Cortex of kidney (tissue), 1 donor: ENCODE measurements at places on chromosomes 3 and 15.

GRCh38 chr3:160927620-160928019, 171.6 kb downstream of the PPM1L start:
- no peak for DNase-seq

DNA sequence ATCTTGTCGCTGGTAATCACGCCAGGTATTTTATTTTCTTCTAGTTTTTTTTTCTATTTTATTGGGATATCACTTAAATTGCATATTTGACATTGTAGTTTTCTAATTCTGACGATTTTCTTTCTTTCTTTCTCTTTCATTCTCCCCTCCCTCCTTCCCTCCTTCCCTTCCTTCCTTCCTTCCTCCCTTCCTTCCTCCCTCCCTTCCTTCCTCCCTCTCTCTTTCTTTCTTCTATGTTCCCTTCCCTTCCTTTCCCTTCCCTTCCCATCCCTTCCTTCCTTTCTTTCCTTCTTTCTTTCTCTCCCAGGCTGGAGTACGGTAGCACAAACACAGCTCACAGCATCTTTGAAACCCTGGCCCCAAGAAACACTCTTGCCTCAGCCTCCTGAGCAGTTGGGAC, 100.6 kb upstream of the BCL6 start:
- no peak for DNase-seq

- no peak for DNase-seq
Observed at GRCh38 chr15:69823223-69823907, 274.4 kb downstream of the TLE3 start.

- DNase-seq: no peak
Observed at GRCh38 chr3:31668242-31668641, 135.5 kb downstream of the STT3B start.

GRCh38 chr15:92462424-92463125, 68.9 kb downstream of the ST8SIA2 start:
- no peak for DNase-seq

DNA sequence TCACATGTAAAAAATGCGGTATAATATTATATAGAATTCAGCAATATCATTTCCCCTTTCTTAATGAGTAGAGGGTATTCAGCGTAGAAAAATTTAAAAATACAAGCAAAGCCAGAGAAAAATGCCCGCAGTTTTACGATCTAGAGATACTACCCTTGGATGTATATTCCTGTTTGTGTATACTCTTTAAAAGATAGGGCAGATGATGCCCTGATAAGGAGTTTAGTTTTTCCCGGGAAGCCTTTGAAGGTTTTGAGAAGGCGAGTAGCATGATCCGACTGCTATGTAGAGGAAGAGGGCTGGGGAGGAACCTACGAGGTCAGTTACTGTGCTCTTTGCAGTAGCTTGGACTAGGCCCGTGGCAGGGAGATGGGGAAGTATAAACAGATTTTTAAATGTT, 1.2 kb downstream of the YEATS2 start:
- DNase-seq: no peak

GRCh38 chr3:67335813-67336212, 318.6 kb downstream of the SUCLG2 start:
- DNase-seq: no peak

DNA sequence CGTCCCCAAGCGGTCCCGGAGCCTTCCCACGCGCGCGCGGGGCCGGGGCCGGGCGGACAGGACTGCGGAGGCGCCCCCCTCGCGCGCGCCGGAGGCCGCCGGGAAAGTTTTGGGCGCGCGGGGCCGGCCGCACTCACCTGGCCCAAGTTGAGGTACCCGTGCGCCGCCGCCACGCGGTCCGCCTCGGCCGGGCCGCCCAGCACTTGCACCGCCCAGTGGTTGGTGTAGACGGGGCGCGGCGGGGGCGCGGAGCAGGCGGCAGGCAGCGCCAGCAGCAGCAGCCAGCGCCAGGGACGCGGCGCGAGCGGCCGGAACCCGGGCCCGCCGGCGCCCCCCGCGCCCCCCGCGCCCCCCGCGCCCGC, 289 bp downstream of the PCSK6 start:
- DNase-seq: no peak

GRCh38 chr3:51519848-51520247, 18.7 kb upstream of the RAD54L2 start:
- no peak for DNase-seq

GRCh38 chr3:101319531-101319930, 844 bp downstream of the IMPG2 start:
- no peak for DNase-seq

DNA sequence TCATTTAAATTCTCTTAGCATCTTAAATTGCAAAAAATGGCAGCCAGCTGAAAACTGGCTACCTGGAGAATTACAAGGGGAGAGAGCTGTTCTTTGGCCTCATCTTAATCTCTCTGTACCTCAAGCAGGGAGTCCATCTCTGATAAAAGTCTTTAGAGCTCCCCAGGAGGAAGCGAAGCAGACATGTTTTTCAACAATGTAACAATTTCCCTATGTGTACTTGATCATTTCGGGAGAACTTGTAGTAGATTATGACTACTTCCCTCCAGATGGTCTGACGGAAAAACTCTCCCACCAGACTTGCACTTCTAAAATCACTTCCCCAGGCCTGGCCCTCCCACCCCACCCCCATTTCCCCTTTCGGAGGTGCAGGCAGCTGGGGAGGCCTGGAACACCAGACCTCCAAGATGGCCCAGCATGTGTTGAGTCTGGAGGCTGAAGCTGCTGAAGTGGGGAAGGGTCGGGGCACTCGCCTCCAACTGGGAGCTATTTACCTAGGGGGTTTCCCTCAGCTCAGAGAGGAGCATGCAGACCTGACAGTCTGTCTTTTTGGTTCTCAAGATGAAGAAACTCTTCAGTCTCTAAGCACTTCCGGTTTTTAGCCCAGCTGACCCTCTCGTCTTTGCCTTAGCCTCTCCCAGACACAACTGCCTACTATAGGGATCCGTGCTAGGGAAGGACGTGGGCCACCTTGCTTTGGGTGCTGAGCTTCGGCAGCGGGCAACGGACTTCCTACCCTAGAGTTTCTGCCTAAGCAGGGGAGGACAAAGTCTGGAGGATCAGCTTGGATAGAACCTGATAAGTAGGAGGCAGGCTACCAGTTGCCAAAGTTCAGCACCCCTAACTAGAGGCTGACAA, 164.0 kb upstream of the TBL1XR1 start:
- DNase-seq: no peak

- no peak for DNase-seq
Observed at GRCh38 chr3:149101641-149102040, 15.3 kb upstream of the HLTF start.

GRCh38 chr15:30979457-30979856, 12.0 kb downstream of the MTMR10 start:
- no peak for DNase-seq

DNA sequence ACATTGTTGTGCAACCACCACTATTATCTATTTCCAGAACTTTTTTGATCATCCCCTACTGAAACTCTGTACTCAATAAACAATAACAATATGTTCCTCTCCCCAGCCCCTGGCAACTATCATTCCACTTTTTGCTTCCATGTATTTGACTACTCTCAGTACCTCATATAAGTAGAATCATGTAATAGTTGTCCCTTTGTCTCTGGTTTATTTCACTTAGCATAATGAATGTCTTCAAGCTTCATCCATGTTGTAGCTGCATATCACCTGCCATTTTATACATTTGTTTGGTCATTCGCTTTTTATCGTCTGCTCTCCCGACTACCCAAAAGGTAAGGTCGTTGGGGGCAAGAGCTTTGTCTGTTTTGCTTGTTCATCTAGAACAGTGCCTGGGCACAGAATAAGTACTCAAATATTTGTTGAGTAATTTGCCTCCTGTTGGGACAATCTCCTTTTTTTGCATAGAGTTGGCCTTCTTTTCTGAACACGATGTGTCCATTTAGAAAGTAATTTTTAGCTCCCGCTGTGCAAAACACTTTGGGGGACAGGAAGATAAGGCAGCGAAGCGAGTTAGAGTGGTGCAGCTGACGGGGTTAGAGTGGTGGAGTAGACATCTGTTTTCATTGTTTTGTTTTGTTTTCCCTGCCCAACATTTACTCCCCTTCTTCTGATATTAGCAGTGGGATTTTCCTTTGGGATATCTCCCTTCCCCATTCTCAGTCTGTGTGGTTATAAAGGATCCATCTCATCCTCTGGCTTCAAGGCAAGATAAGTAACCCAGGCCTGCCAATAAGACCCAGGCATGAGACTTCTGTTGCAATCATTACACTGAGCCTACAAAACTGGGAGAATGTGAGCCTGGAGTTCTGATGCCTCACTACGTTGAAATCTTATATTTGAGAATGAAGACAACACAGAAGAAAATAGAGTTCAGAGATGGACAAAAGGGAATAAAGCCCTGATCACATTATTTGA, 83.4 kb upstream of the RNU6-1 start:
- DNase-seq: no peak

GRCh38 chr15:69755551-69756310, 303.1 kb downstream of the RPLP1 start:
- DNase-seq: no peak

DNA sequence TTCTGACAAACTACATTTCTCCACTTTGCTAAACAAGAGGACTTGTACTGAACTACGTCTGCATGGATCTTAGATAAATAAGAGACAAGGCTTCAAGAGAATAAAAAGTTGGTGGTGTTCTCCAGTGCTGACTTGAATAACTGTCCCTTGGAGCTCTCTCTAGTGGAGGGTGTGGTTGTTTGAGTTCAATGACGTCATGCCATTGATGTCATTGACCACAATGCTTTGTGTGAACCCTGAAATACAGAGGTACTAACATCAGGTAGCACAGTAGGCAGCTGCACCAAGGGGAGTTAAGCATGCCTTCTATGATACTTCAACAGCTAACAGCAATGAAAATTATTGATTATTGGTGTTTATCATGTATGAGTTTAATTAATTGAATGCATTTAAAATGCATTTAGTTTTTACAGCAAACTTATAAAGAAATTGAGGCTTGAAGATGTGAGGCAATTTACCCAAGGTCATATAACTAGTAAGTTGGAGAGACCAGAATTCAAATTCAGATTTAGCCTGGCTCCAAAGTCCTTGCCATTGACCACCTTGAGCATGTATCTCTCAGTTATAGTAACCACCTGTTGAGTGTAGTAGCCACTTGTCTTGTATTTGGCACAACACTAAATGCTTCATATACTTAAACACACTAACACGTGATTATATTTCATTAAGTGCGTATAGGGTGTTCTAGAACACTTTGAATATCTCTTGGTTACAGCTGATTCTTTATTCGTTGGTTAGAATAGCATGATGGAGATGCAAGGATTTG, 126.0 kb upstream of the ANKRD28 start:
- DNase-seq: no peak

GRCh38 chr3:194176274-194176991, 40.5 kb downstream of the HES1 start:
- DNase-seq: no peak

DNA sequence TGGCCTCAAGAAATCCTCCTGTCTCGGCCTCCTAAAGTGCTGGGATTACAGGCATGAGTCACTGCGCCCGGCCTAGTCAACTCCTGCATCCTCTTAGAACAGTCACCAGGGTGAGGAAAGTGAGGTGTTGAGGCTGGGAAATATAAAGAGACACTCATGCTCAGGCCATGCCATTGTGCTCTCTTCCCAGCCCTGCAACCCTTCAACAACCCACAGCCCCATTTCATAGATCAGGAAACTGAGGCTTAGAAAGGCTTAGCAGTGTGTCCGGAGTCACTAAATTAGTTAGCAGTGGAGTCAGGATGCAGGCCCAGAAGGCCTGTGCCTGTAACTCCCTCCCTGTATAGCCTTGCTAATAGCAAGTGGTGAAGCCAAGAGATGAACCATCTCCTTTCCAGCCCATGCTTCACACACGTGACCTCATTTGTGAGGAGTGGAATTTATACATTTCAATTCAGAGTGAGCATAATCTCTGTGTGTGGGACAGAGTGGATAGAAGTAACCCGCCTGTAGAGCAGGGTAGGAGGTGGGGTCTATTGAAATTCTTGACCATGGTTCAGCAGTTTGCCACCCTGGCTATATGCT, 51.7 kb upstream of the USP3 start:
- DNase-seq: no peak

- DNase-seq: no peak
Observed at GRCh38 chr3:128419311-128419710, 47.4 kb downstream of the DNAJB8 start.

DNA sequence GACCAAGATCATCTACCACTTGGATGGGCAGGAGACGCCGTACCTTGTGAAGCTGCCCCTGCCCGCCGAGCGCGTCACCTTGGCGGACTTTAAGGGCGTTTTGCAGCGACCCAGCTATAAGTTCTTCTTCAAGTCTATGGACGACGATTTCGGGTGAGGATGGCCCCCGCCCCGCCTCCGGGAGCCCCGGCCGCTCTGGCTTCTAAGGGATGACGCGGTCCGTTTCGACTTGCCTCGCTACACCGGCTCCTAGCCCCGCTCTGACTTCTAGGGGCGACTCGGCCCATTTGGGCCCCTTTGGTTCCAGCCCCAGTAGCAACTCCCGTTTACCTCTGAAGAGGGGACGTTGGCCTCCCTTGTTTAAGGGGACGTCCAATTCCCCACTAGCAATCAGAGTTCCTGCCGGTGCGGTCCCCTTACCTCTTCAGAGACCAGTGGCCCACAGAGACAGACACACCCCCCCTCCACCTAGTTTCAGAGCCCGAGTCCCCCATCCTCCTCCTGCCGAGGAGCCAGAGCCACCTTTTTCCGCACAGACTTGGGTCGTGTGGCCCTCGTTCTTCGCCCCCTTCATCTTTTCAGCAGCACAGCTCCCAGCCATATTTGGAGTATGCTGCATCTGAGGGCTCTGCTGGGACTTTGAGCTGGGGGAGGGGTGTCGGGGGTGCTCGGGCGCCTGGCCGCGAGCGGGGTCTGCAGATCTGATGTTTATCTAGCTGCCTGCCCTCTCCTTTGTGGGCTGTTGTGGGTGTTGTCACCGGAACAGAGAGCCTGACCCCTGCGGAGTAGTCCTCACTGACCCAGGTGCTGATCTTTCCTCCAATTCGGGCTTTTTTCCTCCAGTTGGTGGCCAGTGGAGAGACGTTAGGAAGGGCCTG, 706 bp downstream of the DVL3 start:
- no peak for DNase-seq

DNA sequence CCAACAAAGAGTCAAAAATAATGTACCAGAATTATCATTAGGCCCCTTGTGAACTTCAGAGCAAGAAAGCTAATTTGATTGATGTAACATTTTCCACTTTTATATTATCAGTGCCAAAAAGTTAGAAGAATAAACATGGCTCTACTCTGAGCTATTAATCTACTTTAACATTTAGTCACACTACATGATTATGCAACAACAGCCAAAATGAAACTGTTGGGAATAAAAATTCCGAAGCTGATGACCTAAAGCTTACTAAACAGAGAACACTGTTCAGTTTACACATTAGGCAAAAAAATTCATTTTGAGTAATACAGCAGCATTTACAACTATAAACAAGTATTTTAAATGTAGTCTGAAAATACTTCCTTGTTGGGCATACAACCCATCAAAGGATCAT, 1134.1 kb downstream of the EPHA3 start:
- no peak for DNase-seq

DNA sequence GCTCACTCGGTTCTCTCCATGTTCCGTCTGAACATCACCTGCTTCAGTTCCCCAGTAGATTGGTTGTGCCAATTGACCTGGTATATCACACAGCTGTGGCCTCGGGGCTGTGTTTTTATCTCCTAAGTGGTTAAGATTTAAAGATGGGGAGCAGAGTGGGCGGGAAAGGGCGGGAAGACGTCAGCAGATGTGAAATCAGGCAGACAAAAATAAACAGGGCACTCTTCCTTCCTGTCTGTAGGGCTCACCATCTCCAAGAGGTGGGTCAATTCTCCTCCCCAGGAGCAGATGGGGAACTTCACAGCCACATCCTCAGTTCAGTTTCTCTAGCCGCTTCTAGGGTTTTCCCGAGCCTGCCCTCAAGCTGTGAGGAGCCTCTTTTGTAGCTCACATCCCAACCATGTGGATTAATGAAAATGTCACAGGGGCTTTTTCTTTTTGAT, 26.8 kb upstream of the LIMD1 start:
- no peak for DNase-seq

- DNase-seq: no peak
Observed at GRCh38 chr3:126287536-126288241, 69.5 kb downstream of the KLF15 start.
